CD4-positive, alpha-beta memory T cell (primary cell): ENCODE measurements at places on chromosomes 2 and 18.
A peak's percentile ranks its signal among the peaks of the same experiment; 100 is the strongest.

- DNase-seq, result no peak
These were observed 209.5 kb downstream of the NDUFA10 start for GRCh38 chr2:239815671-239816070.

- no peak for DNase-seq
These were observed 26.2 kb upstream of the SPOPL start for GRCh38 chr2:138475277-138475776.

DNA sequence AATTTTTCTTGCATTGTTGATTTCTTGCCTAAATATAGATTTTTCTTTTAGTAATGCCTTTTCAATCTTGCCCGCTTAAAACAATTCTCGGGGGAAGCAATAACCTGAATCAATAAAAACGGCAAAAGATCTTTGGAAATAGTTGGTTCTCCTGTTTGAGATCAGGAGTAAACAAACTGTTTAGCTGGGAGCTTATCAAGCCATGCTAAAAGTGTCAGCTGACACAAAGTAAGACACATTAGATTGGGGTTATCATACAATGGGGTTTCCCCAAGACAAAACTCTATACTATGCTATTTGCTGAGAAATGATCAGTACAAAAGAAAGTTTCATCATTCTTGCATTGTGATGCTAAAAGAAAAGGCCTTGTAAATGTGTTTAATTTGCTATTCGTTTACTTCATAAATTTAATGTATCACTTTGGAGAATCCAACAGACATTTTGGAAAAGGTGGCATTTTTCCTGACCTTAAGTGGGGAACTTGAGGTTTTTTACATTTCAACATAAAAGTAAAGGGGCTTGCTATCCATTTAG is 46.5 kb downstream of the ATIC start:
- no peak for DNase-seq

GRCh38 chr2:42840760-42841159 is 48.4 kb upstream of the HAAO start:
- DNase-seq, result no peak

DNA sequence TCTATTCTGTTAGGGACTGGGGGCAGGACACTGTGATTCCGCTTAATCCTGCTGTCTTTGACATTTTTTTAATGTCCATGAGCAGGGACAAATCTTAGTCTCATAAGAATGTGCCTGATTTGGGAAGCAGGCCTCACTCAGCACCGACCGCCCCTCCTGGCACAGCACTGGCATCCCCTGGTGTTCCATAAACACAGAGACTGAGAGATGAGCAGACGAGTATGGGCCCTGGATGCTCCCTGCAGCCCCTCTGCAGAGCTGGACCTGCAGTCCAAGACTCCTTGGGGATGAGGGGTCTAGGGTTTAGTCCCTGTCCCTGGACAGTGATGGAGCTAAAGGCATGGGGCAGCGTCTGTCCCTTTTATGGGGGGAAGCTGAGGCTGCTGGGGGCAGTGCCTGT is 81.6 kb downstream of the NDUFA10 start:
- DNase-seq, result no peak

- DNase-seq, result no peak
These were observed 71.0 kb downstream of the PRPF40A start for GRCh38 chr2:152646264-152646663.

DNA sequence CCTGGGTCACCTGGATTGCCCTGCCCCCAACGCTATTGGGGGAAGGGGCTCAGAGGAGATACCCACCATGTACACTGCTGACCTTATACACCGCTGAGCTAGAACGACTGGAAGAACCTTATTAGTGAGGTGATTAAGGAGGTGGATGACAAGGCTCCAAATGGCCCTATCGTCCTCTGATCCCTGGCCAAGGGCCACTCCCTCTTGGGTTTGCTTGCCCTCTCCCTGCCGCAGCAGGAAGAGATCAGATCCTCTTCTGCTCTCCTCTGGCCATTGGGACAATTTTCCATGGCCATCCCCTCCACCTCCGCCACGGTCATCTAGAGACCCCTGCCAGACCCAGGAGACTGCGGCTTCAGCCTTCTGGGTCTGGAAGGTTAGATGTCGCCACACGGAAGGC is 1.2 kb downstream of the ZNF514 start:
- DNase-seq, result no peak

DNA sequence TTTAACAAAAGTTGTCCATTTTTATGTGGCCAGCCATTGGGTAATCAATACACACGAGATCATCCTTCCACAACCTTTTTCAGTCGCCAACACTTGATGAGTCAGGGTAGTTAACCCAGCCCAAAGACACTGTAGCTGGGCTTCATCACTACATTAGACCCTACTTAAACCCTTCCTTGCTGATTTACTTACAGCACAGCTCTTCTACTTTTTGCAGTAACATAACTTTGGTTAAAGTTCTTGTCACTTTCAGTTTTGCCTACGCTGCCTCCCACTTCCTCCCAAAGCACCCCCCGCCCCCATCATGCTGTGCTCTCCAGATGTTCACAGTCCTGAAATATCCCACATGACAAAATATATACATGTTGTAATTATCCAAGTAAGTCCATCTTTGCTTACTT is 103.6 kb downstream of the CDK15 start:
- no peak for DNase-seq

DNA sequence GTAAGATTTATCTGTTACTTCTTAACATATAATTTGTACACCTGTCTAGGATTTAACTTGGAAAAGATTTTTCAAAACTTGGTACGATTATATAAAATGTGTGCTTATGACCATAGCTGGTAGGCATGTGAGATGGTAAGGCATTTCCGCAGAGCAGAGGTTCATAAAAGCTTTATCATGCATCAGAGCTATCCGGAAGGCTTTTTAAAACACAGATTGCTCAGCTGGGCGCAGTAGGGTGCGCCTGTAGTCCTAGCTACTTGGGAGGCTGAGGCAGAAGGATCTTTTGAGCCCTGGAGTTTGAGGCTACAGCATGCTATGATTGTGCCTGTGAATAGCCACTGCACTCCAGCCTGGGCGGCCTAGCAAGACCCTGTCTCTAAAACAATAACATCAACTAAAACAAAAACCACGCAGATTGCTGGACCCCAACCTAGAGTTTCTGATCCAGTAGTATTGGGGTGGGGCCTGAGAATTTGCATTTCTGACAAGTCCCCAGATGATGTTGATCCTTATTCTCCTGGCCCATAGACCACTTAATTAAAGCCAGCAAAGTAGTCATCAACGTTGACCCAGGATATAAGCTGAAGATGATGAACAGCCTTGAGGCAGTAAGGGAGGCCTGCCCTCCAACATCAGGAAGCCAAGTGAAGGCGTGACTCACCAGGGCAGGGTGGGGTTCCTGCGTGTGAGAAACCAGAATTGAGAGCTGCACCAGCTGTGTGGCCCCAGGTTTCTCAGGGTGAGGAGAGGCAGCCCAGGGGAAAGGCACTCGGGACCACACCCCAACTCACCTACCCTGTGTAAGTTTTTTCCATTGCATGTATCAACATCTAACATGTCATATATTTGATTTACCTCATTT is 21.6 kb upstream of the SLC20A1 start:
- peak; percentile 59 for DNase-seq

GRCh38 chr2:17771956-17772355 is 18.0 kb downstream of the GEN1 start:
- no peak for DNase-seq

DNA sequence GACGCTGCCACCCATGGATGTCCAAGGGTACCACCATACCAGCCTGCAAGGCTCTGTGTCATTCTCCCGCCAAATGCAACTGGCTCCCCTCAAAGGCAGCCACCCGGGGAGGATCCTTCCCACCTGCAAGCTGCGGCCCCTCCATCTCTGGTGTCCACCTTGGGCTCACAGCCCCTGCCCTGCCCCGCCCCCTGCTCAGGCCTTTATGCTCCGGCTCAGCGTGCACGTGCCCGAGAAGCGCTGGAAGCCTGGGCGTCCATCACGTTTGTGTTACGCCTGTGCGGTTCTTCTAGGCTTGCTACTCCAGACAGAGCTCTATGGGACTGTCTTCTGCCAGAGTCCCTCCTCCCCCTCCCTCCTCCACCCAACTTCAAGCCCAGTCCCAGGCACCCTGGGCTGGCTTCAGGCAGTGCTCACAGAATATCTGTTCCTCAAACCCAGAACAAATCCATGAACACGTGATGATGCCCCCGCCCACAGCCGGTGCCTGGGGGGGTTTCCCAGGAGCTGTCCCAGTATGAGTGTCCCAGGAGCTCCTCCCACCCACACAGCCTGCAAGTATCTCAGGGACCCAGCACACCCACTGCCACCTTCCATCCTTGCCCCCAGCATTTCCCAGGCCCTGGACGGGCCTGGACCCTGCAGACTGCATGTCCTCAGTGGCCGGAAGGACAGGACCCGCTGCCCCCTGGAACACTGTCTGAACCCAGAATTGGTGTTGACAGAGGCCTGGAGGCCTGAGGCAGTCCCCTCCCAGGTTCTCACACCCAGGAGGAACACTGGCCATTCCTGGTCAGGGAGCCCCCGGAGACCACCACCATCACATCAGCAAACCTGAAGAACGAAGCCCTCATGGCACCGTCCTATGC is 30.3 kb downstream of the KIF1A start:
- no peak for DNase-seq

- no peak for DNase-seq
These were observed 146.3 kb upstream of the TTC39C start for GRCh38 chr18:23868136-23868785.

DNA sequence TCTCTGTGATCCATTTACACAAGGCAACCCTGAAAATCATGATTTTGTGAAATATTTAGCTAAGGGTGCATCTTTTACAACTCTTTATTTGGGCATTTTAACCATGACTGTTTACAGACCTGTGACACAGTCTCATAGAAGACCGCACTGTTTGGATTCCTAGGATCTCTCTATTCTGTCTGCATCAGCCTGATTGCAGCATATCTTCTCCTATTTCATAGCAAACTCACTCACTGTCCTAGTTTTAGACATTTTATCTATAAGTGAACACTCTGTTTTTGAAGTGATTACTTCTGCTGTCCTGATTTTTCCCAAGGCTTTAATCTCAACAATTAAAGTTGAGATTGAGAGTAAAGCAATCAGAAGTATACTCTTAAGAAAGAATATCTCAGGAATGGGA is 56.2 kb downstream of the CAVIN2 start:
- DNase-seq, result no peak

GRCh38 chr2:191922736-191923651 is 76.1 kb upstream of the CAVIN2 start:
- DNase-seq, result no peak

GRCh38 chr2:200454927-200455801 is 54.7 kb downstream of the KCTD18 start:
- no peak for DNase-seq

DNA sequence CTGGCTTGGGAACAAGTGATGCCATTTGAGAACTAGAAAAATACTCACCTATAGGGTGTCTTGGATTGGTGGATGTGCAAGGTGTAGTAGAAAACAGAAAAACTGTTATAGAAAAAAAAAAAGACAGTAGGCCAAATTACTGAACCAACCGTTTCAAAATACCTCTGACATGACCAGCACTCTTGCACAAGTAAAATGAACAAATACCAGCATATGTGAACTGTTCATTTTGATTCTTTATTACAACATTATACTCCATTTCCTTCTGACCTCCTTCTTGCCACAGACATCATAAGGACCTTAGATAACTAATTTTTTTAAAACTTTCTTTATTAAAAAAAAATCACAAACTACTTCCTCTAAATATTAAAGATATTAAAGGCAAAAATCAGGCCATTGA is 125.5 kb downstream of the ATAD2B start:
- DNase-seq, result no peak

- DNase-seq, result no peak
These were observed 113.8 kb upstream of the TTN start for GRCh38 chr2:178920916-178921513.

GRCh38 chr2:212832211-212833195 is 293.9 kb upstream of the ERBB4 start:
- no peak for DNase-seq

DNA sequence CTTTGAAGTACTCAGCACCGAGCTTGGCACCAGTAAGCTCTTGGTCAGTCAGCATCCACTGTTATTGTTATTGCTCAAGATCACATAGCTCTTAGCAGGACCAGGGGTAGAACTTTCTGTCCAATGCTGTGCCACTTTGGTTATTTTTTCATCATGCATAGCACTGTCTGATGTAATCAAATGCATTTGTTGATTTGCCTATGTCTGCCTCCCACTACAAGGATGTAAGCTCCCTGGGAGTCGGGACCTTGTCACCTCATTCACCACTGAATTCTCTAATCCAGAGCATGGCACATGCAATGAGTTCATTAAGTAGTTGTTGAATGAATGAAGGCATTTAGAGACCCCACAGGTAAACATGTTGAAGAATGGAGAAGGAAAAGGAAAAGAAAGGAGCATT is 29.0 kb upstream of the DLX1 start:
- no peak for DNase-seq

GRCh38 chr2:197497326-197497725 is 2.3 kb downstream of the HSPD1 start:
- DNase-seq, result no peak

- DNase-seq, result no peak
These were observed 111.9 kb downstream of the PDCL3 start for GRCh38 chr2:100674666-100675065.

DNA sequence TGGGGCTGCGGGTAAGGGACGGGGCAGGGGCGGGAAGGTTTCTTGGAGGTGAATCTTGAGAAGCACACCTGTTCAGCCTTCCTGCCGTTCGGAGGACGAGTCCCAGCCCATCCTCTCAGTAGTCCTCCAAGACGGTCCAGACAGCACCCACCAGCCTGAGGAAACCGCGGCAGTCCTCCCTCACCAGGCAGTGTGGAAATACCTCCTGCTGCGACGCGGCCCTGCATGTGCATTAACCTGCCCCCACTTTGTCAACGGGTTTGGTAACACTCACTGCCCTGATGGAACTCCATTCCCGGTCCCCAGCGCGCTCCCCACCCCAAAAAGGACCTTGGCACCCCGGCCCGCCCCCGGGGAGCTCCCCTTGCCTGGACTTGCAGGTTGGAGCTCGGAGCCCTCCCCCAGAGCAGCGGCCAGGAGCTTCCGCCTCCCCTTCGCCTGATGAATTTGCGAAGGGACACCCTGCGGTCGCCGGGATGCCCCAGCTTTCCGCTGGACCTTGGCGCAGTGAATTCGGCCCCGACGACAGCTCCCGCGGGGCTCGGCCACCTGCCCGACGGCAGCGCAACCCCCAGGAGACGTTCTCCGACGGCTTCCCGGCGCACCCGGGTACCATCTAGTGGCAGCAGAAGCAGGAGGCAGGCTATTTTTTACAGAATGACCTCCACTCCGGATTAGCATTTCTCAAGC is 31.5 kb downstream of the ACVR1C start:
- DNase-seq, result peak; percentile 45

- DNase-seq, result no peak
These were observed 24.5 kb upstream of the RAPH1 start for GRCh38 chr2:203559641-203560040.
